Nucleus accumbens (tissue), 56 donors: ENCODE measurements at places on chromosomes 1 and 21.
A peak's percentile ranks its signal among the peaks of the same experiment; 100 is the strongest.

DNA sequence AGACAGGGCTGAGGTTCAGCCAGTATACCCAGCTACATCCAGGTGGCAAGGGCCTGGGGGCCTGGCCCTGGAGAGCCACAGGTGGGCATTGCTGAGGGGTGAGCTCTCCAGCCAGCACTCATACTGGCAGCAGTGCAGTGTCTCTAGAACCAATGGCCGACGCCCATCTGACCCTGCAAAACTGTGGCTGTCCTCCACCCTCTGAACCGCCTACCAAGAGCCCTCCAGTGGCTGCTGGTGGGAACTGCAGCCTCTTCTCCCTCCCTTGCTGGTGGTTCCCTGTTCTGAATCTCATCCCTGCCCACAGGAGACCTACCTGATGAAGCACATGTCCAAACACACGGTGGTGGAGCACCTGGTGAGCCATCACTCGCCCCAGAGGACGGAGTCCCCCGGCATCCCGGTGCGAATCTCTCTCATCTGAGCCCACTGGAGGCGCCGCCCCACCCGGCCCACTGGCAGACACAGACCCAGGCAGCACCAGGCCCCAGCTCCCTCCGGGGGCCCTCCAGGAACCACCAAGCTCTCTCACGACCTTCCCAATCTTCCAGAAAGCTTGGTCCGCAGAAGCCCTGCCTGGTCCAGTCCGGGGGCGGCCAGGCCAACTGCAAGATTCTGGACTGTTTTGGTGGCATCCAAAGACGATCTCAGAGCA, 22.1 kb downstream of the A3GALT2 start:
- peak; percentile 14 for DNase-seq

DNA sequence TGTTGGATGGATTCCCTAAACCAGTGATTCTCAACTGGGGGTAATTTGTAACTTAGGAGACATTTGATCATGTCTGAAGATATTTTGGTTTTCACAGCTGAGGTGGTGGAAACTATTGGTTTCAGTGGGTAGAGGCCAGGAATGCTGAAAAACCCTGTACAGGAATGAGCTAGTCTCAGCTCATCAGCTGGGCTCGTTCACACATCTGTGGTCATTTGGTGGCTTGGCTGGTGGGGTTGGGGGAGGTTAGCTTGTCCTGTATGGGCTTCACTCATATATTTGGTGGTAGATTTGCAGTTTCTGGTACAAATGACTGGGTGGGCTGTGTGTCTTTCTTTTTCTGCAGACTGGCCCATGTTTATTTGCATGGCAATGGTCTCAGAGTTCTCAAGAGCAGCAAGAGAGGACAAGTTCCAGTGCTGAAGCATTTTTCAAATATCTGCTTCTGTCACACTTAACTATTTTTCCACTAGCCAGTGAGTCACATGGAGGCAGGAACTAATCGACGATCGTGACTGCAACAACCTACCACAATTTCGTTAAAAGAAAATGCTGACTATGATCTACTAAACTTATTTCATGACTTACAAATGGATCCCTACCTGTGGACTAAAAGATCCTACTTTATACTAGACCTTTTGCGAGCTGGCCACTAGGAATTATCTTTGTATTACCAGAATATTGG, 321.7 kb upstream of the PLXNA2 start:
- DNase-seq: no peak

- no peak for DNase-seq
Observed at GRCh38 chr1:92478393-92478792, 8.3 kb downstream of the GFI1 start.

- DNase-seq: no peak
Observed at GRCh38 chr1:203149188-203149840, 21.8 kb downstream of the ADORA1 start.

- no peak for DNase-seq
Observed at GRCh38 chr1:205339717-205340116, 17.0 kb downstream of the KLHDC8A start.

- no peak for DNase-seq
Observed at GRCh38 chr1:43704838-43705237, 2.5 kb upstream of the ST3GAL3 start.

DNA sequence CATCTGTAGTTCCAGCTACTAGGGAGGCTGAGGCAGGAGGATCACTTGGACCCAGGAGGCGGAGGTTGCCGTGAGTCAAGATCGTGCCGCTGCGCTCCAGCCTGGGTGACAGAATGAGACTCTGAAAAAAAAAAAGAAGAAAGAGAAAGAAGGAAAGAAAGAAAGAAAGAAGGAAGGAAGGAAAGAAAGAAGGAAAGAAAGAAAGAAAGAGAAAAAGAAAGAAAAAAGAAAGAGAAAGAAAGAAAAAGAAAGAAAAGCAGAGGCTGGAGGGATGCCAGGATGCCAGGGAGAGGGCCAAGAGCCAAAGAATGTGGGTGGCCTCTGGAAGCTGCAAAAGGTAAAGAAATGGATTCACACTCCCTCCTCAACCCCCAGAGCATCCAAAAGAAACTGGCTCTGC, 8.2 kb upstream of the KCNE2 start:
- no peak for DNase-seq

- no peak for DNase-seq
Observed at GRCh38 chr1:37146071-37146470, 111.8 kb upstream of the GRIK3 start.

GRCh38 chr1:212098310-212098709, 62.8 kb downstream of the DTL start:
- no peak for DNase-seq

- DNase-seq: no peak
Observed at GRCh38 chr1:155531624-155532023, 31.0 kb downstream of the ASH1L start.

DNA sequence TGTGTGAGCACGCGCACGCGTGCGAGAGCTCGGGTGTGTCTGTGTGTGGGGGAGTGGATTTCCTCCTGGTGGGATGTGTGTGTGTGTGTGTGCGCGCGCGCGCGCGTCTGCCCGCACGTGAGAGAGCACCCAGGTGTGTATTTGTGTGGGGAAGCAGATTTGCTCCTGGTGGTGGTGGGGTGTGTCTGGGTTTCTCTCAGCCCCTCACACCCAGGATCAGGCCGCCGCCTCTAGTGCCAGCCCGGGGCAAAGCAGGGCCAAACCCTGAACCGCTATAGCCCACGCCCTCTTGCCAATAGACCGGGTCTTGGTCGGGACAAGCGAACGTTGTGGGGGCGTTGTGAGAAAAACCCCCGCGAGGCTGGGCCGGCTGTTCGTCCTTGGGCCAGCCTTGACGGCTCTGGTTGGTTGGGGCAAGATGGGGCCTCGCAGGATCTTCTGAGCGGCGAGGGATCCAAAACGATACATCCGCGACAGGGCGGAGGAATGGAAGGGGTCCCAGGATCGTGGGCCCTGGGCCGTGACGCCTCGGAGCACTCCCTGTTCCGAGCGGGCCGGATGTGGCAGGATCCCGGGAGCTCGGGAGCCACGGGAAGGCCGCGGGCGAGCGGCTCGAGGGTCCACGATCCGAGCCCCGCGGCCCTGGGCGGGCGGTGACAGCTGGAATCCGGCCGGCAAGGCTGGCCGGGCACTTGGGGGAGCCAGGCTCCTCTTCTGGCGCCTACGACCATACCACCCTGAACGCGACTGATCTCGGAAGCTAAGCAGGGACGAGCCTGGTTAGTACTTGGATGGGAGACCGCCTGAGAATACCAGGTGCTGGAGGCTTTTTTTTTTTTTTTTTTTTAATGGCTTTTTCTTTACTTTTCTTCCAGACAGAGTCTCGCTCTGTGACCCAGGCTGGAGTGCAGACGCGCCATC, 68.2 kb downstream of the RNF187 start:
- DNase-seq: no peak
